ENCODE measurements at places on chromosomes 2 and 18.

DNA sequence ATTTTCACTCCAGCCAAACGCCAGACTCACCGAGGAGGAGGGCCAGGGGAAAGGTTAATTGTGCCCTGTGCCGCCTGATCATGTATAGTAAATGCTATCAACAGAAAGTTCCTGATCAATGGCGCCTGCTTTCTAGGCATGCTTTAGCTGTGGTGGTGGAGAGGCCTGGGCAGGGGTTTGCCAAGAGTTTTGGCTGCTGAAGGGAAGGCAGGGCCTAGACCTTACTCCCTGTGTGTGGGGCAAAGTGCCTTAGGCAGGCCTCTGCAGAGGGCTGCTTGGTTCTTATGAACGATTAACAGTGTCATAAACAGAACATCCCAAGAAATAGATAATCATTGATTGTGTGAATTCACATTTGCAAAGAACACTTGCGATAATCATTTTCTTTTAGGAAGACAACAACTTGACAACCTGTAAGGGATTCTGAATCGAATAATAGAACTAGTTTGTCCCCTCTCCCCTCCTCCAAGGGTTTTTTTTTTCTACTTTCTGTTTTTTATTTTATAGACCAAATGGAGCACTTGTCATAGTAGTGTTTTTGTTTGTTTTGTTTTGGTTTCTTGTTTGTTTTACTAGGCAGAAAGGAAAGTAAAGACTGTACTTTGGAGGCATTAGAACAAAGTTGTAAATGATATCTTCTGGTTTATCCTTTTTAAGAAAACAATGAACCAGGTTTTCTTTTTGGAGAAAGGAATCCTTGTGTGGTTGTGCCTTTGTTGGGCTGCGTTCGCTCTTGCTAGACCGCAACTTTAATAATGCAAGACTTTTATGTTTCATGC lies 6.5 kb downstream of the TSHZ1 start:
- DNase-seq: no peak

DNA sequence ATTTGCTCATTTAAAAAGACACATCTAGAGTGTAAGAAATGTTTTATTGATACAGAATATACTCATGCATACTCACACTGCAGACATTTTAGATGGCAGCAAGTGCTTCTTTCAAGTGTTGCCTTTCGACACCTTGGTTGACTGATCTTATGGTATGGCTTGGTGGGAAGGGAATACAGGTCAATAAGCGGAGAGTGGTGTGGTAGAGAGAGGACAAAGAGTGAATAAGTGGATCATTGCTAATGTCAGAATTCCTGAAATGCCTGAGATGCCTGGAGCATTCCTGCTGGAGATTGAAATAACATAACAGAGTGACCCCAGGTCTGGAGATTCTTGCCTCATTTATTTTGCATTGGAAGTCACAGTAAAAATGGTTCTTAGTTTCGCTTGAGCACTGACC lies 76.7 kb downstream of the RND3 start:
- DNase-seq: no peak

GRCh38 chr18:62621546-62621945 lies 93.8 kb upstream of the PHLPP1 start:
- DNase-seq: no peak

GRCh38 chr2:238308177-238308576 lies 12.1 kb upstream of the TRAF3IP1 start:
- no peak for DNase-seq

DNA sequence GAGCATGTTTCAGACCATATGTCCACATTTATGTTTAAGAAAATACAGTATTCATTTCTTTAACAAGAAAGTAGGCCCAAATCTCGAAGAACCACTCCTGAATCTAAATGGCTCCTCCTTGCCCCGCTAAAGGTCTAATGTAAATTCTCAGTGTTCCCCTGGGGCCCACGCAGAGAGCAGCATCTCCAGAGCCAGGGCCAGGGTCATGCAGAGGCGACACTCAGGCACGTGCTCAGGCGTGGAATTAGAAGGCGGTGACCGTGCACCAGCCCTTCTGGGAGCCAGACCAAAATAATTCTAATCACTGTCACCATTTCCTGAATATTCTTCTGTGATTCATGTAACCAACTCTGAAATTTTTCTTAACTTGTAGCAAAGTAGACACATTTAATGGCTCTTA lies 68.3 kb upstream of the MYT1L start:
- no peak for DNase-seq

GRCh38 chr2:70709275-70710037 lies 58.5 kb downstream of the ADD2 start:
- DNase-seq: no peak

DNA sequence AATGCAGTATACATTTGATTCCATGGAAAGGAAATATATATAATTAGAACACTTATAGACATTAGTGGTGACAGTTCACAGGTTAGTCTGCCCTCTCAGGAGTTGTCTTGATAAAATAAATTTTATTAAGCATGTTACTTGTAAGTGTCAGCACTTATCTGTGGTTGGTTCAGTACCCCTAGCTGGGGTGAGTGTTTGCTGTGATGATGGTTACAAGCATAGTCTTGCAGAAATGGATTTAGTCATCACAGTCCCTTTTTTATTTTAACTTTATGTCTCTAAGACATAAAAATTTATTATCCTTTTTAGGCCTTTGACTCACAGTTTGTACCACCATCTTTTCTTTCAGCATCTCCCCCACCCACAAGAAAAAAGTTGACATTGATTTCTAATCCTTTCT lies 52.1 kb downstream of the NCK2 start:
- no peak for DNase-seq

DNA sequence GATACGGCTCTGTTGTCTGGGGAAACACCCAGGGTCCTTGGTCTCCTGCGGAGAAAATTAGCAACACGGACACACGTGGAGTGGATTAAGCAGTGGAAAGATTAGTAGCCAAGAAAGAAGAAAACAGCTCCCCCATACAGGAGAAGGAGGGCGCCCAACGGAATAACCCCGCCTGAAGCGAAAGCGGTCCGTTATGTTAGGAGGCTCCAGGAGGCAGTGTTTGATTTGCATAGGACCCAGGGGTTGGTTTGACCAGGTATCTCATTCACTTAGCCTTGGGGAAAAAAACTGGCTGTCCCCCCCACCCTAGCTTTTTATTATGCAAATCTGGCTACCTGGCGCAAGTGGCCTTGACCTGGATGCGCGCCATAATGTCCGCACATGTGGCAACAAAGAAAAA lies 170.1 kb upstream of the KYNU start:
- DNase-seq: no peak

GRCh38 chr2:64608867-64609226 lies 44.9 kb downstream of the SERTAD2 start:
- no peak for DNase-seq

DNA sequence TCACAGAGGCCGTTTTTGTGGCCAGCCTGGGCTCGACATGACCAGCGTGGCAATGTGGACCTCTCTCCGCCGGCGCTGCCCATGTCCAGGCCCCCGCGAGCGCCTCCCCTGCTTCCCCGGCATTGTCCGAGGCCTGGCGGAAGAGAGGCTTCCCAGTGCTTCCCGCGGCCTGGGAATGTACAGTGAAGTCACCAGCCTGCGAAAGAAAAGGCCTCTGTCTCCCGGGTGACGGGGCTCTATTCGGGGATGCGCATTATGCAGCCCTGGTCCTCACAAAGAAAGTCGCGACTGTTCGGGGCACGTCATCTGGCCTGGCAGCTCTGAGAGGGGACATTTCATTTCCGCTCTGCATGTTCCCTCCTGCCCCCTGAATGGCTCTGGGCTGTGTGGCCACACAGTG lies 109.2 kb upstream of the AGAP1 start:
- no peak for DNase-seq

GRCh38 chr2:169767243-169767888 lies 31.3 kb upstream of the SSB start:
- DNase-seq: no peak

DNA sequence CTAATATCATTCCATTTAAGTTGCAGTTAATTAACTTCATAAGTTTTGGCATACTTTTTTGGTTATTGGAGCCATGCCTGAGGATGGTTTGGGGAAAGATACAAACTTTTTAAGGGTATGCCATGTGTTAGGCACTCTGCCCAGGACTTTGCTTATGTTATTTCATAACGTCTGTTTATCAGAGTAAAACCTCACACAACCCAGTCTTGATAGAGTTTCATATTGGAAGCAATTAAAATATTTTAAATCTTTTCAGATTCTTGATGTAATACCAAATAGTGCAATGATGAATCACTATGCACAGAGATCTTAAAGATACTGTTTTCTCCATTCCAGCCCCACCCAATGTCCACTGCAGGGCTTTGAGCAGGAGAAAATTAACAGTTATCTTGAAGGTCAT lies 529.1 kb upstream of the HNMT start:
- no peak for DNase-seq

GRCh38 chr18:12057419-12058039 lies 36.1 kb upstream of the ANKRD62 start:
- no peak for DNase-seq

GRCh38 chr2:67234440-67234839 lies 162.7 kb upstream of the ETAA1 start:
- DNase-seq: no peak

- no peak for DNase-seq
These were observed 175.5 kb downstream of the HAUS1 start for GRCh38 chr18:46279673-46280072.

GRCh38 chr18:12765126-12765525 lies 62.3 kb downstream of the PSMG2 start:
- no peak for DNase-seq

DNA sequence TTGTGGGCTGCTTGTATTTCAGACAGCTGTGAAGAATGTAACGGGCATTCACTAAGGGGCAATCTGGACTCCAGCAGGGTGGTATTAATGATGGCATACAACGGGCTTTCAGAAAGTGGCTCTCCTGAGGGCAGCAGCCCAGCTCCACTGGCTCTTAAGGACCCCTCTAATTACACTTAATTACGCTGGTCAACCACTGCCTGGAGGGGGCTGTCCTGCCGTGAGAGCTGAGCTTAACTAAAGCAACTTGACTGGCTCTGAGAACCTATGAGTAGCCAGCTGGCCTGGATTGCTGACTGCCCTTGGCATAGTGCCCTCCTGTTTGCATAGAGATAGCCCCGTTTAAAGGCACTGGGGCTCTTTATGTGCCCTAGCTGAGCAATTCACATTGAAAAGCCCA lies 3.8 kb downstream of the LIPG start:
- no peak for DNase-seq

- DNase-seq: no peak
These were observed 99.8 kb upstream of the FZD7 start for GRCh38 chr2:201933792-201934237.

Data from progenitor cell of endocrine pancreas (in vitro differentiated cells).